Posterior vena cava (tissue), 2 donors: ENCODE measurements at places on chromosomes 4 and X. TPM values are rescaled to one million over a fixed set of nuclear protein-coding genes. Genes with fewer than 3 reads are reported as not detected.

Gene TRIM61
- 0.90 TPM for total RNA-seq

- DNase-seq = no peak
These were observed 24.8 kb upstream of the CYBB start for GRCh38 chrX:37755025-37755424.

DNA sequence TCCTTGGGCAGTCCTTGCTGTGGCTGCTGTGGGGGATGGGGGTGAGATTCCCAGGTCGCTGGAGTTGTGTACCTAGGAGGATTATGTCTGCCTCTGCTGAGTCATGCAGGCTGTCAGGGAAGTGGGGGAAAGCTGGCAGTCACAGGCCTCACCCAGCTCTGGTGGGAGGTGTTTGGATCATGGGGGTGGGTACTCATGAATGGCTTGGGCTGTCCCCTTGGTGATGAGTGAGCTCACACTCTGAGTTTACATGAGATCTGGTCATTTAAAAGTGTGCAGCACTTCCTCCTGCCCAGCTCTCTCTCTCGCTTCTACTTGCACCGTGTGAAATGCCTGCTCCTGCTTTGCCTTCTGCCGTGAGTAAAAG is 24.6 kb upstream of the PDLIM3 start:
- no peak for DNase-seq

- no peak for DNase-seq
These were observed 1.8 kb upstream of the TCEANC start for GRCh38 chrX:13651150-13651549.

DNA sequence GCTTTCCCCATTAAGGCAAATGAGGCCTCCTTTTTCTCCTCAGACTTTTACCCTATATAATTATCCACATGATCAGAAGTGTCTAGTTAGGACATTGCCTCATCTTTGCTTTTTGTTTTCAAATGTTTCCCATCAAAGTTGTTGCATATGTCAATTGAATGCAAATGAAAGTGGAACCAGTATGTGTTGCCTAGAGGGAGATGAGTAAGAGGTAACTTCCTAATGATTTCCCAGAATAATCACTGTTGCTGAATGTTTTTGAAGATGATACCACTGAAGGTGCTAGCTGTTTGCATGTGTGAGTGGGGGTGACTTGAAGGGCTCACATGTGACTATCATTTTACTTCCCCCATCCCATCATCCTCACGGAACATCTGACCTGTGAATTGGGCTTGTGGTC is 33.9 kb downstream of the PAK3 start:
- no peak for DNase-seq
